Ascending aorta (tissue), 2 donors: ENCODE measurements at places on chromosomes 7 and 10.

GRCh38 chr7:50359995-50360925 lies 55.7 kb downstream of the IKZF1 start:
- no peak for DNase-seq

DNA sequence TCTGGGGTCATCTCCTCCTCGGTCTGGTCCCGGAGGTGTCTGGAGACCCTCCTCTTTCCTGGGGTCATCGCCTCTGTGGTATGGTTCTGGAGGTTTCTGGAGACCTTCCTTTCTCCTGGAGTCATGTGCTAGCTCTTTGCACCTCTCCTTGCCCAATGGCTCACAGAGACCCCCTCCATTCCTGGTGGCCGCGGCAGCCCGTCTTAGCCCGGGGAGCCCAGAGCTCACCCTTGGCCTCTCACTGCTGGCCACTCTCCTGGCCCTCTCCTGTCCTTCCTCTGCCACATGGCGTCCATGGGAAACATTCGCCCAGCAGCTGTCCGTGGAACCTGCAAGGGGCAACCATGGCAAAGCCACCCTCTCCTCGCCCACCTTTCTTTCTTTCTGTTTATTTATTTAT lies 20.2 kb upstream of the FOXL3 start:
- DNase-seq = no peak

DNA sequence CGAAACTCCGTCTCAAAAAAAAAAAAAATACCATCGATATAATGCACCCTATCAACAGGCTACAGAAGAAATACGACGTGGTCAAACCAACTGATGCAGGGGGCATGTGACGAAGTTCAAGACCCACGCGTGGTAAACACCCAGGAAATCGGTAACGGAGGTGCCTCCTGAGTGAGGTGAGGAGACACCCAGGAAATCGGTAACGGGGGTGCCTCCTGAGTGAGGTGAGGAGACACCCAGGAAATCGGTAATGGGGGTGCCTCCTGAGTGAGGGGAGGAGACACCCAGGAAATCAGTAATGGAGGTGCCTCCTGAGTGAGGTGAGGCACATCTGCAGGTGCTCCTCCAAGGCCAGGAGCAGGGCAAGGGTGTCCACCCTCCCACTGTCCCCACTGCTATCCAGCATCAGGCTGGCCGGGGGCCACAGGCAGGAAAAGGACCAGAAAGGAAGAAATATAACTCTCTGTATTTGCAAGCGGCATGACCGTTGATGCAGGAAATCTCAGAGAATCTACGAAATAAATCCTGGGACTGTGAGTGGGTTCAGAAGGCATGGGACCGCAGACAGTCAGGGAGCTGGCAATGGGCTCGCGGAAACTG lies 10.7 kb upstream of the GPR146 start:
- DNase-seq = no peak

DNA sequence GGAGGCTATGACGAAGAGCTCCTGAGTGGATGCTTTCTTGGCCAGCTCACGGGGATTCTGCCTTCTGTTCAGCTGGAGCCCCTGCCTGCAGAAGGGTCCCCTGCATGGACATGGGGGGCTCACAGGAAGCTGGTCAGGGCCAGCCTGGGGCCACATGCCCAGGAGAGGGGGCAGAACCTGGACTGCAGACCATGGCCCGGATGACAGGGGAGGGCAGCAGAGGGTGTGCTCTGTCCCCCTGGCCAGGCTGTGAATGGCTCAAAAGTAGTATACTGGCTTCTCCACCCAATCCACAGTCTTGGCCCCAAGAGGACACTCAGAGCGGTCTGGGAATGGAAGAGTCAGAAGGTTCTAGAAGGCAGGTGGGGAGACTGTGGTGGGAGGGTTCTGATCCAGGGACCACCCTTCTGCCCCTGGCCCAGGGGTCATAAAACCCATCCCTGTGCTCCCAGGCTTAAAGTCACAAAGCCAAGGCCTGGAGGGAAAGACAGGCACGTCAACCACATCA lies 40.3 kb downstream of the PPIF start:
- peak; percentile 58 for DNase-seq

DNA sequence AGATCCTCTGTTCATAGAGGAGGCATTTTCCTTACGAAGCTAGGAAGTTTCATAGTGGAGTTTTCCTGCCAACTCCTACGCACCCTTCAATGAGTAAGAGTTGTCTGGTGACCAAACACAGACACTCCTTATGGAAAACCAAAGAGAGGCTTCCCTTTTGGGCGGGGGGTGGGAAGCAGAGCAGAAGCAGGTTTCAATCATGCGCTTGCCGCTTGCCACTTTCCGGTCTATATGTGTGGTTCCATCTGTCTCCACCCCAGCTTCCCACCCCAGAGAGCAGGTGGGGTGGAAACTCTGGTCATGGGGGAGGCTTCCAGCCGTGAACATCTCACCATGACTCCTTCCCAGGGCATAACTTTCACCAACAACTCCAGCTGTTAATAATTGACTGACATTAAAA lies 68.8 kb upstream of the GRB10 start:
- no peak for DNase-seq

- DNase-seq = no peak
Observed at GRCh38 chr10:104548090-104548489, 93.0 kb upstream of the SORCS3 start.

- no peak for DNase-seq
Observed at GRCh38 chr10:131041441-131041840, 270.1 kb downstream of the TCERG1L start.

DNA sequence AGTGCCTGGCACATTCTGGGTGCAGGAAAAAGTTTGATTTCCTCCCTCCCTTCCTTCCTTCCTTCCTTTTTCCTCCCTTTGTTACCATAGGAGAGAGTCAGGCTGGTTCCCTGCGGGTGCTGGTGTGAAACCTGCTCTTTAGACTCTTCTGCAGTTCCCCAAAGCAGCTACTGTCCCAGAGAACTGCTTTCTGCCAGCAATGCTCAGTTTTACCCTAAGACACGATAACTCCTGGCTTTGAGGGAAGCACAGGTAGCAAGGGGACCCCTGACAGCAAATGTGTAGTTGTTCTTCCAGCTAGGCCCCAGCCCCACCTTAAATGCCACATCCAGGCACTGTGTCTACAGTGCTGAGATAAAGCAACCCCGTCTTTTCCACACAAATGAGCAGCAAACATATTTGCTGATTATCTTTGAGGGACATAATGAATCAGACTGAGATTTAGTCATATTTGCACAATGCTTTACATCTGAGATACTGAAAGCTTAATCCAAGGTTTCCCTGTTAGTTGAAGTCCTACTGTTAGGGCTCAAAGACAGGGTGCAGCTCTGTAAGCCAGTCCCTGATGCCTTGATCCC lies 55.5 kb downstream of the MET start:
- no peak for DNase-seq

GRCh38 chr10:114327537-114328440 lies 76.5 kb downstream of the AFAP1L2 start:
- DNase-seq = no peak

- DNase-seq = no peak
Observed at GRCh38 chr7:137606061-137606674, 240.6 kb downstream of the DGKI start.

- no peak for DNase-seq
Observed at GRCh38 chr10:113412161-113412560, 140.7 kb upstream of the HABP2 start.

GRCh38 chr7:112981966-112982365 lies 104.7 kb downstream of the GPR85 start:
- DNase-seq = no peak

DNA sequence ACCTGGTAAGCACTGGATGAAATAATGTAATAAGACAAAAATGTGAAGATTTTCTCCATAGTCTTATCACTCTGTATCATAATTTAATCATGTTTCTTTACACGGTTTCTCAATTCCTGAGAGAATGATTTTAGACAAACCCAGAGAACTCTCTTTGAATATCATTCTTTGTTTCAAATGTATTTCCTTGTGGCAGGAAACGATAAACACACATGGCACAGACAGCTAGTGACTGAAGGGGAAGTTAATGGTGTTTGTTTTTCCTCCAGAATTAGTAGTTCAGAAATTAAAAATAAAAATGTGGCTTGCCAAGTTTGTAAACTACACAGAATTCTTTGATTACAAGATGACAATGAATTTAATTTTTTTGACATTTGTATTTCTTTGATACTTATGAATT lies 163.7 kb upstream of the PRPS1L1 start:
- DNase-seq = no peak

DNA sequence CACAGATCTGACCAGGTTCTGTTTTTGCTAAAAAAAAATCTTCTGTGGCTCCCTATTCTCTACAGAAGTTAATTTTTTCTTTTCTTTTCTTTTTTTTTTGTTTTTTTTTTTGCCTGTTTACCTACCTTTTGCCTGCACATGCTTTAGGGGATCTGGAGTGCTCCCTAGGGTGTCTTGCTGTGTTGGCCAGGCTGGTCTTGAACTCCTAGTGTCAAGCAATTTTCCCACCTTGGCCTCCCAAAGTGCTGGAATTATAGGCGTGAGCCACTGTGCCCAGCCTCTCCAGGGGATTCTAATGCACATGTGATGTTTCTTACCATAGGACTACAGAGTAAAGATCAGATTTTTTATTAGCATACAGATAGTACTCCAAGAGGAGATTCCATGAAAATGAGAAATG lies 10.6 kb downstream of the CCSER2 start:
- no peak for DNase-seq

DNA sequence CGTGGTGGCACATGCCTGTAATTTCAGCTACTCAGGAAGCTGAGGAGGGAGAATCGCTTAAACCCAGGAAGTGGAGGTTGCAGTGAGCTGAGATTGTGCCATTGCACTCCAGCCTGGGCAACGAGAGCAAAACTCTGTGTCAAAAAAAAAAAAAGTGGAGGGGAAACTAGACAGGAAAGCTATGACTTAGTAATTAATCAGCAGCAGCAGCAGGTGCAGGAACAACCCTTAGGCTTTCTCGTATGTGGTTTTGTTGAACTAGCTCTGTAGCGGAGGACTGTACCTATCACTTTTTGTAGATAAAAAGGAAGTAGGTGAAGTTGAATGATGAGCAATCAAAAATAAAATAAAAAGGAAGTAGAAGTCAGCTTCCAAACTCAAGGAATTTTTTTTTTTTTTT lies 76.9 kb upstream of the KMT2C start:
- DNase-seq = no peak

- DNase-seq = no peak
Observed at GRCh38 chr10:27784272-27784671, 38.7 kb upstream of the MKX start.

DNA sequence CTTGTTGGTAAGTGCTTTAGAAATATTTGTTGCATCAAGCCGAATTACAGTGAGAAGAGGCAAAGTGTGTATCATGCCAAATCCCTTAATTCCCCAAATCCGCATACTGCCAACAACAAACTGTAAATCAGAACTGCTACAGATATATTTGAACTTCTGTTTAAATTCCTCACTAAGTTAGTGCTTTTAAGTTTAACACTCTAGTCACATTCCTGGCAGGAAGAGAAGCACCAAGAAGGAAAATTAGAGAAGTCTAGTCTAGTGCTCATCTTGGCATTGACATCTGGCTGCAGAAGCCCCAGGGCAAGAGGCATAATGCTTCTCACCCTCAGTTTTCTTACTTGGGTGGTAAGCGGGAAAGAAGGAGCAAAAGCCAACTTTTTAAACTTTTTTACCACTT lies 343.5 kb downstream of the GPR37 start:
- no peak for DNase-seq

- no peak for DNase-seq
Observed at GRCh38 chr10:72616716-72617115, 9.2 kb downstream of the MICU1 start.
